GM12891 (cell line): ENCODE measurements at places on chromosomes 16 and 17.

- DNase-seq = no peak
Measured at GRCh38 chr17:47690121-47690520, 3.8 kb upstream of the TBKBP1 start.

- DNase-seq = no peak
Measured at GRCh38 chr16:4323845-4324488, 8.1 kb downstream of the GLIS2 start.

DNA sequence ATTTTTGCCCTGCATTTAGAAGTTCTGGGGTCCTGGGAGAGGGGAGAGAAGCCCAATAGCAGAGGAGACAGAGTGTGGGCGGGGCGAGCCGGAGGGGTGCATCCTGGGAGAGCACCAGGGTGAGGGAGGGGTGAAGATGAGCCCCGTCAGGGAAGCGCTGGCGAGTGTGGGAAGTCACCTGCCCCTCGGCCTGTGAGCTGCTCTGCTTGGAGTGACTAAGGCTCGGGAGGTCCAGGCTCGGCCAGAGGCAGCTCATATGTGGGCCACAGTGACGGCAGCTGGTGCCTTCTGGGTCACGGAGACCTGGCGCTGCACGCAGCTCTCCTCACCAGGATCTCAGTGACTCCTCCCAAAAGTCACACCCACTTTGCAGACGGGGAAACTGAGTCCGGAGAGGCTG is 1.1 kb downstream of the ZG16B start:
- no peak for DNase-seq

DNA sequence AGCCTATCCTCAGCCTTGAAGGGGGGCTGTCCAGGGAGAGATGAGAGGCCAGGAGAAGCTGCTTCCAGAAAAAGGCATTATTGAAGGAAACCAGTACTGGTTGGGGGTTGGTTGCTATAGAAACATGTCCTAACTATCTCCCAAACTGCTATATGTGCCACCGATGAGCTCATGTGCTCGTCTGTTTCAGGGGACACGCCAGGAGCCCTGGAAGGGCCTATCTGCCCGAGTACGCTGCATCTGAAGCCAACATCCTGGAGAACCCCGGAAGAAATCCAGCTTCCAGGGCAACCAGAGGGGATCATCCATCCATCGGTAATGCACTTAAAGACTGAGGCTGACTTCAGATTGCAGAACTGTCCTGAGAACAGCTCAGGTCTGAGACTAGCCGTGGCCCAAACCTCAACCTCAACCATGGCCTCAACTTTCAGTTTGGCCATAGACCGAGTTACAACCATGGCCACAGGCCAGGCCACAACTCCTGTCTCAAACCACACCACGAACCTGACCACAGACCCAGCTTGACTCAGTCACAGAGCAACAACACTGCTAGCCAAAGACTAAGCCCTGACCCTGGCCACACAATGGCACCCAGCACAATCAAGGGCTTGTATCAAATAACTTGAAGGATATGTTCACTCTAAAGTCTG is 10.2 kb downstream of the PITPNM3 start:
- DNase-seq = no peak

DNA sequence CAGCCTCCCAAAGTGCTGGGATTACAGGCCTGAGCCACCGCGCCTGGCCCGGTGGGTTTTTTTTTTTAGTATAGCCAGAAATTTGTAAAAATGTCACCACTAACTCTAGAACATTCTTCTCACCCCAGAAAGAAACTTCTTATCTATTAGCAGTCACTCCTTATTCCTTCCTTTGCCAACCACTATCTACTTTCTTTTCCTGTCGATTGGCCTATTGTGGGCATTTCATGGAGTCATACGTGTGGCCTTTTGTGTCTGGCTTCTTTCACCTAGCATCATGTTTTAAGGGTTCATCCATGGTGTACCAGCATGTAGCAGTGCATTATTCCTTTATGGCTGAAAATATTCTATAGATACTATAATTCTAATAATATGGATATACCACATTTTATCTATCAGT is 3.6 kb downstream of the CYB5D2 start:
- no peak for DNase-seq

DNA sequence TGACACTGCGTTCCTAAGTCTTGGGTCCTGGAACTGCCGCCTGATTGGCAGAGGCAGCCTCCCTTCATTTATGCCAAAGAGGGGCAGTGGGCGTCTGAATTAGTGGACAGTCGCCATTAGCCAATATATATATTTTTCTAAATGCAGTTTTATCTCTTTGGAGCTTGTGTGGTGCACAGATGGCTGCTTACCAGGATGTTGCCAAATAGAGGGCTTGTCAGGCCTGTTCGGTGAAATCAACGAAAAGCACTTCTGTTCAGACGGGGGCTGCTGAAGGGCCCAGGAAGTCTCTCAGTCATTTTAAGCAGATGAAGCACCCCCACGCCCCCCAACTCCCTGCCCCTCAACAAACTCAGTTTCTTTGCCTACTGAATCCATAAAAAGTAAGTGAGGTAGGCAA is 66.0 kb downstream of the RAP1GAP2 start:
- no peak for DNase-seq

GRCh38 chr17:8109661-8110455 is 8.5 kb downstream of the ALOXE3 start:
- DNase-seq = peak; percentile 88

GRCh38 chr16:4763791-4764190 is 3.2 kb downstream of the ZNF500 start:
- no peak for DNase-seq

DNA sequence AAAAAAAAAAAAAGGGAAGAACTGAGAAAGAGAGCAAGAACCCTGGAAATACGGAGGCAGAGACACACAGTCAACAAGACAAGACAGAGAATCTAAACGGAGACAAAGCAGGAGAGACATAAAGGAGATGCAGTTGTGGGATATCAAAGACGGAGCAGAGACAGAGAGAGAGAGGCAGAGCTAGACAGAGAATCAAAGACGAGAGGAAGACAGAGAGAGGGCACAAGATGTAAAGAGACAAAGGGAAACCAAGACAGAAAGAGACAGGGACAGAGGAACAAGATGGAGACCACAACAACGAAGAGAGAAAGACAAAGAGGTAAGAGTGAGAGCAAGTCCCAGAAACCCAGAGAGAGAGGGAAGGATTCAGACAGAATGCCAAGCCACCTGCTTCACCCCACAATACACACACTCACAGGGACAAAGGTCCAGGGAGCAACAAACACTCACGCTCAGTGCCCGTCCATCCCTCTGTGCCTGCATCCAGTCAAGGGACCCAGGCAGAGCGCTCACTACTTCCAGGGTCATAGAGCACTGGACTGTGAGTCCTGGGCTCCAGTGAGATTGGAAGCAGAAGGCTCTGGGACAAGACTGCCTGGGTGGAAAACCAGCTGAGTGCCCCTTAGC is 88.9 kb downstream of the C16orf78 start:
- DNase-seq = no peak

- no peak for DNase-seq
Measured at GRCh38 chr16:85061566-85061965, 34.0 kb downstream of the KIAA0513 start.

DNA sequence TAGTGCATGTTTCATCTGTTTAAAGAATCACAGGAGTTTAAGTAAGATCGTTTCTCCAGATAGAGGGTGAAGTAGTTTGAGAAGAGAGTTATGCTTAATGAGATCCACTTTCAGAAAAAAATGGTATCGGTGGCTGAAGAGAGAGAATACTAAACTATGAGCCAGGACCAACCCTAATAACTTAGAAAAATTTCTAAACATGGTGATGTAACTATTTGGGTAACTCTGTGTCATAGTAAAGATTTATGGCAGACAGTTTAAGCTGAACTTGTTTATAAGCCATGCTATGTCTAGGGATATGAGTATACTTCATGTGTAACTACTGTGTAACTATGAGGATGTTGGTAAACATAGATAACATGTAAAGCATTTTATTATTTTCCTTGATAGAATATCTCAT is 489.5 kb downstream of the KCNJ2 start:
- DNase-seq = no peak

DNA sequence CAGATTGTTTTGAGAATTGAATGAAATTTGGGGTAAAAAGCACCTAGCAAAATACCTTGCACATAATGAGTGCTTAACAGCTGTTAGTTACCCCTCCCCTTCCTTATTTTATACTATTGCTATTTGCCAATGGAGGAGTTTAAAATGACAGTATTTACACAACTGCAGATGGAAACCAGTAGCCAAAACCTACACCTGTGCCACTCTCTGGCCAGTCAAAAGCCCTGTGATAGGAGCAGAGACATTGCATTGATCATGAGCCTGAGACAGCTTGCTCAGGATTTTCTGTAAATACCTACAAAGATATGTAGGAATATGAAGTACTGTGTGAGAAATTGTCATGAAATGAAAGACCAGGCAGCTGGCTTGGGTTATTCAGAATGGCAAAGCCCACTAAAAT is 115.3 kb upstream of the HLF start:
- DNase-seq = no peak

DNA sequence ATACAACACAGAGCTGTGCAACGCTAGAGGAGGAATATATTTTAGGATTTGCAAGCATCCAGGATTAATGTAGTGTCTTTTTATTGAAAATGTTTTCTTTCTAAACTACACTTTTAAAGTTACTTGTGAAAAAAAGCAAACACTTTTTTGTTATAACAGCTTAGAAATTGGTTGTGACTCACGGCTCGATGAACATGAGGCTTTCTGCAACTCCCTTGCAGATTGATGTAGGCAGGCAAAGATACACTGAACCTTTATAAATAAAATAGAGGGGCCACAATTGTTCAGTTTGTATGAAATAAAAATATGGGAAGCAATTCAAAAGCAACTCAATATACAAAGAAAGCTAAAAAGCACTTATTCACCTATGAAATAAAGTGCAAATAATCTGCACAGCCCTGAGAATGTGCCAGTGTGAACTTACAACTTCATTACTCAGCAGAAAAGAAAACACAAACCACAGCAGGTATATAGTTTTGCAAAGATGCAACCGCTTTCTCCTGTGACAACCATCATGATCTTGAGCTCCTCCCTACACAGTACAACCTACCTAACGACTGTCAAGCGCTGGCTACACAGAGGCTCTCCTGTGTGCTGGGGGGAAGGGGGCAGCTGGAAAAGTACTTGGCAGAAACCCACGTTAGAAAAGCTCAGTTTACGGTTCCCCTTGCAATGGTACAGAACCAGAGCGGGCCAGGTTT is 948 bp downstream of the LUC7L start:
- DNase-seq = no peak

DNA sequence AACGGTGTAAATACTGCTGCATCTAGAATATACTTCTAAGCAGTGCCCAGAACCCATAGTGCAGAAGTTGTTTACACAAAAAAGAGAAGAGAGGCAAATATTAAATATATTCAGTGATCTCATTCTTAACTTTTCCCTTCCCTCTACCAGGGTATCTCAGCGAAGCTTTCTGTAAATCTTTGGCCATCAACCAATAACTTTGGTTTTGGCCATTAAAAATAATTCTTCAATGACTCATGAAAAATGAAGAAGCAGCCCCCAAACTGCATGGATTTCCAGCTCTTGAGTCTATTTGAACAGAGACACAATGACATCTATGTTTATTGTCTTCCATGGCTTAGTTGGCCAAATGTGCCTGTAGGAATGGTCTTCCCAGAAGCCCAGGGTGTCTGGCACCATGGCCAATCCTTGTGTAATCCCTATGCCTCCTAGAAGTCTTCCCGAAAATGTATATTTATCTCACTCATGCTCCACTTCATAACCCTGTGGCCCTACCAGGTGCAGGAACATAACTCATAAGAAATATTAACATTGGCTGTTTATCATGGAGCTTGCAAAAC is 646.6 kb downstream of the TOX3 start:
- DNase-seq = no peak

DNA sequence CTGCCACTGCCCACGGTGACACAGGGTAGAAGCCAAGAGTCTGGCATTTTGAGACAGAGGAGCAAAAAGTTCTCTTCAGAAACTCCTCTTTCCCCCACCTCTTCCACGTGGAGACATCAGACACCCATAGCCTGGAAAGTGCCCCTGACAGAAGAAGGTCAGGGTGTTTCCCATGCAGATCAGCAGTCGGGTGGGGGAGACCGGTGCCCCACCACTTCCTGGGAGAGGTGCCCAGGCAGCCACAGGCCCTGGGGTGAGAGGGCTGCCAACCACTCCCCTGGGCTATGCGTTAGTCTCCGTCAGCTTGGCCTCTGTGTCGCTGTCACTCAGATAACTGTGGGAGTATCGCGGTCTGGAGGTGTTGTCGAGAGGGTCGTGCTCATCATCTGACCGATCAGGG is 31.5 kb downstream of the PIPOX start:
- no peak for DNase-seq

DNA sequence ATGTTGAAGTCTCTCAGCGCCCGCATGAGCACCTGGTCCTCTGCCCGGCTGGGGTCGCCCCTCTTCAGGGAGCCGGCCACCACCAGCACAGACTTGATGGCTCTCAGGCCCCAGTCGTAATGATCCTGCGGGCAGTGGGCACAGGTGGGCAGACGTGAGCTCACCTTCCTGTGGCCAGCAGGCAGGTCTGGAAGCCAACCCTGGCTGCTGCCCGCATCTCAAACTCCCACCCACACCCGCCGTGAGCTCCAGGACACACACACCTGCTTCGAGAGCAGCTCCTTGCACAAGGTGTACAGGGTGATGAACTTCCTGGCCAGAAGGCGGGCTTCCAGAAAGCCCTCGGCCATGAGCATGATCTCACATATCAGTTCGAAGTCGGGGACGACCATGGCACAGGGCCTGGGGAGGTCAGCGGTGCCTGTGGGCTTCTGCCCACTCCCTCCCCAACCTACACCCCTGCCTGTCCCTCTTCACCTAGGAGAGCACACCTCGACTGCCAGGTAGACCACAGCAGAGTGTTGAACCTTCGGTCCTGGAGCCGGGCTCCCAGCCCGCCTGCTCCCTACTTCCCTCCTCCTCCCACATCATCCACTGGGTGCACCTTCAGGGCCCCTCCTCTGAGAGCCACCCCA is 82.4 kb downstream of the DNAH17 start:
- DNase-seq = no peak

DNA sequence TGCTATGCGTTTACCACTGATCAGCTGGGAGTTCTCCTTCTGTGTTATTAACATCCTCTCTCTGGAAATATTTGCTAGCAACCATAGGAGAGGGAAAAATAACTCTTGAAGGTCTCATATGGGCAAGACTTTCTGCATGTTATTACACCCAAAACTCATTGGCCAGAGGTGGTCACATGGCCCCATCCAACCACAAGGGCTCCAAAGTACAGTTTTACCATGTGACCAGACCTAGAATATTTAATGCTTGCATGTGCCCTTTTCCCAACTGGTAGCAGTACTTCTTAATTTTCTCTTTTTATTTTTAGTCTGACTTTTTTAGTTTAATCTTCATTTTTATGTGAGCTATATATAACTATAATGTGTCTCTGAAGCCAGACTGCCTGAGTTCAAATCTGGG is 141.0 kb upstream of the NOG start:
- no peak for DNase-seq

GRCh38 chr17:1058423-1059130 is 61.6 kb downstream of the TIMM22 start:
- DNase-seq = no peak
